ENCODE measurements at places on chromosomes 11 and 22.
A peak's percentile ranks its signal among the peaks of the same experiment; 100 is the strongest.

- H3K27me3 ChIP-seq, result no peaks in the 10 kb centered on the region
- H3K4me1 ChIP-seq, result no peaks in the 10 kb centered on the region
- no peak overlapping the region for H3K4me3 ChIP-seq
- DNase-seq, result no peak
- no peaks in the 10 kb centered on the region for H3K36me3 ChIP-seq
Measured at GRCh38 chr22:32696089-32696488, 105.4 kb upstream of the TIMP3 start.

- no peak overlapping the region for H3K27ac ChIP-seq
- no peak overlapping the region for H3K4me3 ChIP-seq
- H3K4me1 ChIP-seq, result no peaks in the 10 kb centered on the region
- no peaks in the 10 kb centered on the region for H3K36me3 ChIP-seq
- H3K27me3 ChIP-seq, result no peaks in the 10 kb centered on the region
Measured at GRCh38 chr11:127042445-127042844, 41.9 kb upstream of the KIRREL3 start.

DNA sequence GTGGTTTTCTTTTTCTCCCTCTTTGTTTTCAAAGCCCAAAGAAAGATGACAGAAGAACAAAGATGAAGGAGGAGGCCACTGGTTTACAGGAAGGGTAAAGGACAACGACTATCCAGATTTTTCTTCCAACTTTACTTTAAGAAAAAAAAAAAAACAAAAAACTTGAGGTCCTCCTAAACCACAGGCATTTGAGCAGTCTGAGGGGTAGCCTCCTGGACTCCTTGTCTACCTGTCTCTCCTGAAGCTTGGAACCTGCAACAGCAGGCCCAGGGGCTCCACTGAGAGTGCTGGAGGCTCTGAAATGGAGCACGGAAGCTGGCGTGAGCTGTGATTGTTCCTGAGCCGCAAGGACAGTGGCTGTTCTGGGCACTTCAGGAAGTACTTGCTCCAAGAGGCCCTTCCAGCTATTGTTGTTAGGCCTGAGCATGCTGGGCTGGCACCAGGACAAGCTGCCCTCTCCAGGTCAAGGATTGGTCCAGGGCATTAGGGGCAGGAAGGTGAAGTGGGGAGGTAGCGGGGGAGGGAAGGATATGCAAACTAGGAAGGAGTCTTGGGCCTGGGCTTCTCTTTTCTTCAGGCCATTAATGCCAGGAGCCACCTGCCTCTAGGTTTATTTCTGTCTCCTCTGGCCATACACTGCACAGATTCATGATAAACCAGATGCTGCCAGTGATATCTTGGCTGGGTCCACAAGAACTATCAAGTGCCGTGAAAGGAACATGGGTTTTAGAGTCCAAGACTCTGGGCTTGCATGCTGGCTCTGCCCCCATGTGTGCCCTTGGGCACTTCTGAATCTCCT lies 147.3 kb downstream of the CCDC34 start:
- H3K27me3 ChIP-seq, result no peaks in the 10 kb centered on the region
- H3K4me3 ChIP-seq, result no peak overlapping the region
- no peaks in the 10 kb centered on the region for H3K36me3 ChIP-seq
- H3K4me1 ChIP-seq, result no peaks in the 10 kb centered on the region

- peak overlapping the region; percentile 90 for H3K4me3 ChIP-seq
- no peaks in the 10 kb centered on the region for H3K27me3 ChIP-seq
- DNase-seq, result no peak
- H3K4me1 ChIP-seq, result peaks cover 18% of the 10 kb centered on the region
Measured at GRCh38 chr11:82899186-82899820, 927 bp downstream of the PRCP start.

DNA sequence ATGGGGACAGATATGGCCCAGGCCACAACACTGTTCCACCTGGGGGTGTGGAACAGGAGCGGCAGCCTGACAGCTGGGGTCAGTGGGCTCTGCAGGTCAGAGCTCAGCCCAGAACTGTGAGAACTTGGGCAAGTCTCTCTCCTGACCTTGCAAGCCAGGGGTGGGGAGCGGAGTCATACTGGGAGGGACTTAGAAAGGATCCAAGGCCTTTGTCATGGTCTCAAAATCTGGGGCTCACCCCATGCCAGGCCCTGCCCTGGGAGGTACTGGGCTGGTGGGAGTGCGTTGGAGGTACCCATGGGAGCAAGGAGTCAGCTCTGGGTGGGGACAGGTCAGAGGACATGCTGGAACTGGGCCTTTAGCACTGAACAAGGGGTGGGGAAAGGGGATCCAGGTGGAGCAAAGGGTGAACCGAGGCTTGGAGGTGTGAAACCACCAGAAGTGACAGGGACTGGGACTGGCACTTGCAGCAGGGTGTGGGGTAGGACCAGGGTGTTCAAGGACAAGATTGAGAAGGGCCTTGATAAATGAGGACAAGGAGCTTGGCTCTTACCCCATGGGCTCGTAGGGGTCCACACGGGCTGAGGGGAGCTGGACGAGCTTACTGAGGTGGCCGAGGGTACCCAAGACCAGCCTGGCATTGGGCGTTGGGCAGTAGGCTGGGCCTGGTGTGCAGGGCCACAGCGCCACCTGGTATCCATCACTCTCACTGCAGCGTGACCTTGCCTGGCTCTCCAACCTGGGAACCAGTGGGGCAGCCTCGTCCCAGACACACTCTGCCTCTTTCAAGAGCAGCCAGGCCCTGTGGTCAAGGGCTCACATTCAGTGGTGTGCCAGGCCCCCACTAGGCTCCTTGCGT lies 7.4 kb upstream of the PMM1 start:
- H3K27me3 ChIP-seq, result no peaks in the 10 kb centered on the region
- H3K4me1 ChIP-seq, result no peaks in the 10 kb centered on the region
- no peak for DNase-seq
- no peak overlapping the region for H3K4me3 ChIP-seq
- no peak overlapping the region for H3K27ac ChIP-seq

- no peaks in the 10 kb centered on the region for H3K36me3 ChIP-seq
- H3K4me3 ChIP-seq, result no peak overlapping the region
- H3K27me3 ChIP-seq, result no peaks in the 10 kb centered on the region
- no peak for DNase-seq
Measured at GRCh38 chr11:4826425-4826824, 5.3 kb downstream of the OR51F2 start.

- H3K27ac ChIP-seq, result no peak overlapping the region
- no peaks in the 10 kb centered on the region for H3K36me3 ChIP-seq
- peak; percentile 4 for DNase-seq
- peak overlapping the region; percentile 19 for H3K4me3 ChIP-seq
- H3K27me3 ChIP-seq, result no peaks in the 10 kb centered on the region
Measured at GRCh38 chr11:128189823-128190222, 397.5 kb downstream of the ETS1 start.

DNA sequence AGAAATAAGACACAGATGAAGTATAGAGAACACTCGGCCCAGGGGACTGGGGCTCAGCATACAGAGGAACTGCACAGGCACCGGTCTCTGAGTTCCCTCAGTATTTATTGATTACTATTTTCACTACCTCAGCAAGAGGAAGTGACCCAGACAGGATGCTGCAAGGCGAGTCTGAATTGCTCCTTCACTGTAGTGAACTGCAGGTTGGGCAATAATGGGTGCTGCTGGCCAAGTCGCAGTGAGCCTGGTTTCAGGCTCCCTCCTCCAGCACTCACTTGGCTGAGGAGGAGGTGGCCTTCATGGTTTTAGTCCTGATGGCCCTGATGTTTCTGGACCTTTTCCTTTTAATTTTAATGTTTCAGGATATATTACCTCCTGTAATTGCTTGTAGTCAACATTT lies 10.4 kb downstream of the OR52K2 start:
- H3K27ac ChIP-seq, result no peak overlapping the region
- no peak overlapping the region for H3K4me3 ChIP-seq
- no peaks in the 10 kb centered on the region for H3K36me3 ChIP-seq
- no peaks in the 10 kb centered on the region for H3K27me3 ChIP-seq

DNA sequence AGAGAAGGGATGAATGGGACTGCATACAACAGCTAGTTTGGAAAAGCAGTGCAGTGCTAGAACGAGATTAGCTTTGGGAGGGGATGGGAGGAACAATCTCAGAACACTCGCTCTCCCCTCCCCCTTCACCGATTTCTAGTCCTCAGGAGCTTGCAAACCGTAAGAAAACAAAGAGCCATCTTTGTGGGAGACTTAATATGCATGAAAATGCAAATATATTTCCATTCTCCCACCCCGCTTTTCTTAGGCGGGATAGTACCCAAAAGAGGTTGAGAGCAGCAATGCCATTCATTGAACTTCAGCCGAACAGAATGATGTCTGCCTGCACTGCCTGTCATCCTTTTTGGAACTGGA lies 1.1 kb downstream of the SPINDOC start:
- no peak overlapping the region for H3K27ac ChIP-seq
- no peaks in the 10 kb centered on the region for H3K36me3 ChIP-seq
- peaks cover 14% of the 10 kb centered on the region for H3K4me1 ChIP-seq
- no peaks in the 10 kb centered on the region for H3K27me3 ChIP-seq

GRCh38 chr11:131903074-131903473 lies 532.7 kb downstream of the NTM start:
- no peak for DNase-seq
- H3K4me1 ChIP-seq, result no peaks in the 10 kb centered on the region
- no peaks in the 10 kb centered on the region for H3K36me3 ChIP-seq
- no peak overlapping the region for H3K4me3 ChIP-seq
- H3K27ac ChIP-seq, result no peak overlapping the region
- H3K27me3 ChIP-seq, result no peaks in the 10 kb centered on the region

DNA sequence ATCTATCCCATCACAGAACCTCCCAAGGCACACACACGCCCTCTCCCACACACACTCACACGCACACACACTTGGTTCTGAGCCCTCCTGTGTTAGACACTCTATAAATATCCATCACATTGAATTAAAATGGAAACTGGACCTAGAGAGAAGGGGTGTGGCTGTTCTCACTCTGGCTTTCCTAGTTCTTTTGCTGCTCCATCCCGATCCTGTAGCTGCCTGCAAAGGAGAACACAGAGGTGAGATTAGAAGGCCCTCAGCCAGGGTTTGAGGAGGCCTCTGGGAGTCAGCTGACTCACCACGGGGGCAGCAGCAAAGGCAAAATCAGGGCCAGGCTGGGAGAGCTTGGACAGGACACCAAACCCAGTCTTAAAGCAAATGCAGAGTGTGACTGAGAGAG lies 192.3 kb upstream of the CADM1 start:
- H3K36me3 ChIP-seq, result no peaks in the 10 kb centered on the region
- no peaks in the 10 kb centered on the region for H3K4me1 ChIP-seq
- no peak overlapping the region for H3K4me3 ChIP-seq
- DNase-seq, result no peak
- H3K27ac ChIP-seq, result no peak overlapping the region
- H3K27me3 ChIP-seq, result no peaks in the 10 kb centered on the region

DNA sequence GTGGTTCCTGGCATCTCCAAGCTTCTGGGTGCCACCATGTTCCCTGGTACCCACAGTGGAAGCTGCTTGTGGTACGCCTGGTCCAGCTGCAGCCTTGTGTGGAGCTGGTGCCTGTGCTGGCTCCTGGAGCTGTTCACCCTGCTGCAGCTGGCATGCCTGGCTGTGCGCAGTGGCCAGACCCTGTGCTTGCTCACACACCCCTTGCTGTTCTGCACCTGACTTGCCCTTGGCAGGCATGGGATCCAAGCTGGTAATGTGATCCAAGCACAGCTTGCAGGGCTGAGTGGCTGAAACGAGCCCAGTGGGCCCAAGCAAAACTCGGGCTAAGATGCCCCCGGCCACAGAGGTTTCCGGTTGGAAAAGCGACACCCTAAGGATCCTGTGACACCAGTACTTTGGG lies 104.7 kb upstream of the CLMP start:
- H3K4me1 ChIP-seq, result peaks cover 24% of the 10 kb centered on the region
- no peaks in the 10 kb centered on the region for H3K27me3 ChIP-seq
- DNase-seq, result no peak

- H3K4me3 ChIP-seq, result no peak overlapping the region
- DNase-seq, result no peak
- no peaks in the 10 kb centered on the region for H3K4me1 ChIP-seq
- no peak overlapping the region for H3K27ac ChIP-seq
- no peaks in the 10 kb centered on the region for H3K27me3 ChIP-seq
- peaks cover 8% of the 10 kb centered on the region for H3K36me3 ChIP-seq
Measured at GRCh38 chr11:14861680-14862079, 30.4 kb downstream of the CYP2R1 start.

DNA sequence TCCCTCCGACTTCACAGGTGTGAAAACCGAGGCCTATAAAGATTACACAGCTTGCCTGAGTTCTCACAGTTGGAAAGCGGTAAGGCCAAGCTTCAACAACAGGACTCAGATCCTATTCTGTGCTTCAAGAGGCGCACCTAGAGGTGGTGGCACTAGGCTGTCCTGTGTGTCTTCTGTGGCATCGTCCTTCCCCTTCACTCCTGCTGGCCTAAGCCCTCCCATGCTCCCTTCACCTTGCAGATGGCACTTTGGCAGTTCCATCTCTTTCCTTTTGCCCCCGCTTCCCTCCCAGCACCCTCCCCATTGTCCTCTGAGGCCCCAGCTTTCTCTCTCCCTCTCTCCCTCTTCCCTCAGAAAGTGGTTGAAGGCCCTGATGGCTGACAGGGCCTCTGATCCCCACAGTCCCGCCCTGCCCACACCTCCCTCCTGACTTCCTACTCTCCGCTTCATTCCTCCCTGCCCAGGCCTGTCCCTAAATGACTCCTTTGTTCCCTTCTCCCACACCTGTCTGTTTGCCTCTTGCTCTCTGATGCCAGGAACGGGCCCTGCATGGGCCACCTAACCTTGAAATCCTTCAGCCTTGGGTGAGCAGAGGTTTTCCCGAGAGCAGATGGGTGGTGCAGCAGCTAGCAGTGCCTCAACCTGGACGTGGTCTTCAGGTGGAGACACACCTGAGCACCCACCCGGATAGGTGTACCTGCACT lies 5.8 kb downstream of the TRIM29 start:
- H3K36me3 ChIP-seq, result no peaks in the 10 kb centered on the region
- no peak overlapping the region for H3K4me3 ChIP-seq
- no peak for DNase-seq
- H3K4me1 ChIP-seq, result no peaks in the 10 kb centered on the region

GRCh38 chr11:74141241-74141695 lies 29.5 kb downstream of the C2CD3 start:
- H3K4me3 ChIP-seq, result no peak overlapping the region
- H3K27ac ChIP-seq, result no peak overlapping the region
- DNase-seq, result no peak
- H3K4me1 ChIP-seq, result no peaks in the 10 kb centered on the region
- H3K36me3 ChIP-seq, result peaks cover 14% of the 10 kb centered on the region
- H3K27me3 ChIP-seq, result no peaks in the 10 kb centered on the region

- no peaks in the 10 kb centered on the region for H3K27me3 ChIP-seq
- DNase-seq, result no peak
- no peaks in the 10 kb centered on the region for H3K4me1 ChIP-seq
- no peaks in the 10 kb centered on the region for H3K36me3 ChIP-seq
Measured at GRCh38 chr11:14255238-14255534, 103.8 kb downstream of the RRAS2 start.

- no peak for DNase-seq
- no peaks in the 10 kb centered on the region for H3K36me3 ChIP-seq
- H3K4me3 ChIP-seq, result no peak overlapping the region
- H3K27me3 ChIP-seq, result no peaks in the 10 kb centered on the region
Measured at GRCh38 chr22:34879001-34879400, 187.0 kb upstream of the ISX start.

DNA sequence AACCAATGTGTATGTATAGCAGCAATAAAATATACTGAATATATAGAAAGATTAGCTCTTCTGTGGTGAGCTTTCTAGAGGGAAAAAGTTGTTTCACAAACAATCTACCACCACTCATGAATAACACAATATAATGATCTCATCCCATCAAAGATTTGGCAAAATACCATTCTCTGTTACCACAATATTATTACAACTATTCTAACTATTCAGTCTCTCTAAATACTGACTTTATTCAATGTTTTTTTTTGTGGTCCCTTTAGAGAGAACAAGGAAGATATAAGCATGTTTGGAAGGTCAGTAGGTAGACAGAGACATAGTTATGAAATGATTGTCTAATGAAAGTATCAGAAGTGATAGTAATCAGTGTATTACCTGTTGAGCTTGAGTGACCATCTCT lies 7.8 kb downstream of the CCDC90B start:
- peaks cover 9% of the 10 kb centered on the region for H3K36me3 ChIP-seq
- no peaks in the 10 kb centered on the region for H3K27me3 ChIP-seq
- no peak for DNase-seq
